ENCODE measurements at places on chromosomes 2 and 18.
A peak's percentile ranks its signal among the peaks of the same experiment; 100 is the strongest.

- DNase-seq: no peak
These were observed 693.1 kb downstream of the DCC start for GRCh38 chr18:53033128-53033527.

DNA sequence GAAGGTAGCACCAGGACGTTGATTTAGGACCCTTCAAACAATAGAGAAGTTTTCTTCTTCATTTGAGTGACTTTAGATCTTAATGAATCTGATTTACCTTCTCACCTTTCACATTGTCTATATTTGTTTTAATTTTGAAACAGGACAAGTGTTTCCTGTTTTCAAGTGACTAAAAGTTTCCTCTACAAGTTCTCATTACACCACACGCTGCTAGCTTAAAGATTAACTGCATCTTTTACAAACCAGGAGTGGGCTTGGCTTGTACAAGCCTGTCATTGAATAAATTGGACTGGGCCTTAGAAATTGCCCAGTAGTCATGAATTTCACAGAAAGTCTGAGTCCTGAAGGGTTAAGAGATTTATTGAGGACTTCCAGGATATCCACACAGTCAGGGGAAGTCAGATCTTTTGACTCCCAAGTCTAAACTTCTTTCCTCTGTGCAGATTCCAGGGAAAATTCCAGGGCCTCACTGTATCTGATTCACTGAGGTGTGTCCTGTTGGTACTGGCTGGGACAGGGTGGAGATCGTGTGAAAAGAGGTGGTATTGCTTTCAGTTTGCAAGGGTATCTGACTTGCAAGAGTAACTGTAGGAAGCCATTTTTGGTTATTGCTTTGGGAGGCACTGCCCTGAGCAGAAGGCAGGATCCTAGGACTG is 3.4 kb downstream of the SGPP2 start:
- DNase-seq: no peak

DNA sequence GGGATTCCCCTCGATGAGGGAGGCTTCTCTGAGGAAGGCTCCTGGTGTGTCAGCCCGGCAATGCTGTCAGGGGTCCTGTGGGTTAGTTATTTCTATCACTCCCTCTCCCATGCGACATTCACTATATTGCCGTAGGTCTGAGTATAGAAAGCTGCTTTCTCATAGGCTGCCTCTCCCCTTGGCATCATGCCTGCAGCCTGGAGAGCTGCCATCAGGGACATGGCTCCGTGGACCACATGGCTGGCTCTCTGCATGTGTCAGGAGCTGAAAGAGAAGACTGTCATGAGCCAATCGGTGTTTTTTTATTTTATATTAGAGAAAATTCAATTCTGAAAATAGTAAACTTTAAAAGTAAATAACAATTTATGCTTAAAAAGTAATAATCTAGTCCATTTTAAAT is 198.0 kb downstream of the CDH20 start:
- DNase-seq: peak; percentile 79

DNA sequence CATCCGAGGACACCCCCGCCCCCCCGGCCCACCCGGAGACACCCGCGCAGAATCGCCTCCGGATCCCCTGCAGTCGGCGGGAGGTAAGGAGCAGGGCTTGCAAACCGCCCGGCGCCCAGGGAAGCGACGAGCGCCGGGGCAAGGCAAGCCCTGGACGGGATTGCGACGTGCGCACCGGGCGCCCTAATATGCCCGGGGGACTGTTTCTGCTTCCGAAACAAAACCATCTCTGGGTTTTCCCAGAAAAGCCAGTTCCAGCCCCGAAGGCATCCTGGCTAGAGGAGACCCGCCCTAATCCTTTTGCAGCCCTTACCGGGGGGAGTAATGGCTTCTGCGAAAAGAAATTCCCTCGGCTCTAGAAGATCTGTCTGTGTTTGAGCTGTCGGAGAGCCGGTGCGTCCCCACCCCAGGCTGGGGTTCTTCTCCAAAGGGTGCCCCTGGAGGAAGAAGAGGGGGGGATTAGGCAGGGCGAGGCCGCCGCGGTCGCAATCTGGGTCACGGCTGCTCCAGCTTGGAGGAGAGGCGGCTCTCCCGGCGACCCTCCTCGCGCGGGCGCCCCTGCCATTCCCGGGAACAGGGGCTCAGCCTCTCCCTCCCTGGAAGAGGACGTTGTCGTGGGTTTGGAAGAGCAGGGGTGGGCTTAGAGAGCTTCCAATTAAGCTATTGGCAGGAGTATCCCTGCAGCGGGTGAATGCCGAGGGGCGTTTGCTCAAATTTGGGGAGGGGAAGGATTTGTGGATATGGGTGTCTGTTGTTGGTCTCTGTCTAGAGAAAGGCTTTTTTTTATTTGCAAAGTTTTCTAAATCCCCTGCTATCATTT is 521 bp downstream of the MYCN start:
- DNase-seq: no peak

GRCh38 chr2:224584111-224584784 is 915 bp downstream of the CUL3 start:
- DNase-seq: peak; percentile 14

- DNase-seq: no peak
These were observed 15.5 kb downstream of the ASPRV1 start for GRCh38 chr2:69945941-69946340.

GRCh38 chr2:210955591-210955990 is 399.2 kb downstream of the CPS1 start:
- DNase-seq: no peak

- no peak for DNase-seq
These were observed 29.2 kb downstream of the AKAIN1 start for GRCh38 chr18:5167831-5168230.

GRCh38 chr2:142218471-142218870 is 87.7 kb upstream of the LRP1B start:
- DNase-seq: no peak

GRCh38 chr2:231297108-231297908 is 98.2 kb upstream of the B3GNT7 start:
- DNase-seq: peak; percentile 69
